ENCODE measurements at places on chromosomes 7 and 10.

- peak; percentile 88 for DNase-seq
These were observed at the start of gene PLAC9 for GRCh38 chr10:80132299-80133139. PLAC9 (plus strand) TSS chr10:80132730; CDS start chr10:80132763, 33 bp downstream.

- DNase-seq = peak; percentile 97
These were observed 32.2 kb upstream of the ZFAND2A start for GRCh38 chr7:1192171-1192676.

- DNase-seq = no peak
These were observed 78.6 kb downstream of the GSAP start for GRCh38 chr7:77337456-77337990.

DNA sequence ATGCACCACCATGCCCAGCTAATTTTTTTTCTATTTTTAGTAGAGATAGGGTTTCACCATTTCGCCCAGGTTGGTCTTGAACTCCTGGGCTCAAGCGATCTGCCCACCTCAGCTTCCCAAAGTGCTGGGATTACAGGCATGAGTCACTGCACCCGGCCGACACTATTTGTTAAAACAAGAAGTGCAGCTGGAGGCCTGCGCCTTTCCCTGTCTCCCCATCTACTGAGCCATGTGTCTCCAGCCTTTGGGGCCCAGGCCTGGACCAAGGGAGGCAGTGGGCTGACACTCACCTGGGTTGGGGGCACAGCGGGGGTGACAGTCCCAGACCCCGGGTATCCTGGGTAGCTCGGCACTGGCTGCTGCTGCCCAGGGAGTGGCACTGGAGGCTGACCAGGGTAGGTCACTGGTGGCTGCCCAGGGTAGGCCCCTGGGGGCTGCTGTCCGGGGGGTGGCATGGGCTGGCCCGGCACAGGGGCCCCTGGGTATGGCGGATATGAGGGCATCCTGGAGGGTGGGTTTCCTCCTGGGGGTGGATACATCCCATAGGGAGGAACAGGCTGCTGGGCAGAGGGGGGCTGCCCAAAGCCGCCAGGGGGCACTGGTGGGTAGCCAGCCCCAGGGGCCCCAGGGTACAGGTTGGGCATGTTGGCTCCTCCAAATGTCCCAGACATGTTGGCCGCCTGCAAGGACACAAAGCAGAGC is 36.3 kb downstream of the PLAC9 start:
- DNase-seq = no peak
